Adipose tissue (tissue), 3 donors: ENCODE measurements at places on chromosomes 2 and 18. TPM values are rescaled to one million over a fixed set of nuclear protein-coding genes. Genes with fewer than 3 reads are reported as not detected.

The COLEC11 gene
- polyA plus RNA-seq: 7.9 TPM

The CLHC1 gene
- polyA plus RNA-seq: 1.7 TPM

The DLGAP1 gene
- 0.22 TPM for polyA plus RNA-seq

The SH3RF3 gene
- polyA plus RNA-seq: 6.5 TPM
